ENCODE measurements at places on chromosomes 12 and 14. TPM values are rescaled to one million over a fixed set of nuclear protein-coding genes. Genes with fewer than 3 reads are reported as not detected.

DNA sequence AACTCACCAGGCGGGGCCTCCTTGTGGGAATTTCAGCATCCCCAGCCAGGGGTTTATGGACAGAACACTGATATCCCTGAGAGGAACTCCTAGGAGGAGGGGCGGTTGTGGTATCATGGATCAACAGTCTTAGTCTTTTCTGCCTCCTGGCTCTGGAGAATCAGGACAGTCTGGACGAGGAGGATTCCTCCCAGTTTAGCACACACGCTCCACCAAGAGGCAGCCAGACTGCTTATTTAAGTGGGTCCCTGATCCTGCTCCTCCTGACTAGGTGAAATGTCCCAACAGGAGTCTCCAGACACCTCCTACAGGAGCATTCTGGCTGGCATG is 10.4 kb upstream of the ZNF705A start:
- DNase-seq, result no peak

GRCh38 chr14:50055461-50056228 is 60.7 kb downstream of the VCPKMT start:
- DNase-seq, result no peak

DNA sequence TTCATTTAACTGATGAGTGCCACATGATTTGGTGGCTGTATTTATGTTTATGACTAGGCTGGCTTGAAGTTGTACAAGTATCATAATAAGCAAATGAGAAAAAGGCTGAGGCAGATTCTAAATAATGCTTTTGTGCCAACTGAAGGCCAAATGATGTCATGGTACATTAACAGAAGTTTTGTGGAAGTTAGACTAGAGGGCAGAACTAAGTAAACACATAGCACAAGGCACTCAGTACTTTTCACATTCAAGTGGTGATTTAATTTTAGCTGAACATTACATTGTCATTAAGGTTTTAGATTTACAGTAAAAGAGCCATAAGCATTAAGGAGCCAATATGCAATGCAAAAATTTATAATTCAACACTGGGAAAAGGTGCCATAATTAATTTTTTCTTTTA is 21.1 kb downstream of the PPP1CC start:
- DNase-seq, result no peak

RNFT2 gene
- polyA plus RNA-seq, result 9.7 TPM

DNA sequence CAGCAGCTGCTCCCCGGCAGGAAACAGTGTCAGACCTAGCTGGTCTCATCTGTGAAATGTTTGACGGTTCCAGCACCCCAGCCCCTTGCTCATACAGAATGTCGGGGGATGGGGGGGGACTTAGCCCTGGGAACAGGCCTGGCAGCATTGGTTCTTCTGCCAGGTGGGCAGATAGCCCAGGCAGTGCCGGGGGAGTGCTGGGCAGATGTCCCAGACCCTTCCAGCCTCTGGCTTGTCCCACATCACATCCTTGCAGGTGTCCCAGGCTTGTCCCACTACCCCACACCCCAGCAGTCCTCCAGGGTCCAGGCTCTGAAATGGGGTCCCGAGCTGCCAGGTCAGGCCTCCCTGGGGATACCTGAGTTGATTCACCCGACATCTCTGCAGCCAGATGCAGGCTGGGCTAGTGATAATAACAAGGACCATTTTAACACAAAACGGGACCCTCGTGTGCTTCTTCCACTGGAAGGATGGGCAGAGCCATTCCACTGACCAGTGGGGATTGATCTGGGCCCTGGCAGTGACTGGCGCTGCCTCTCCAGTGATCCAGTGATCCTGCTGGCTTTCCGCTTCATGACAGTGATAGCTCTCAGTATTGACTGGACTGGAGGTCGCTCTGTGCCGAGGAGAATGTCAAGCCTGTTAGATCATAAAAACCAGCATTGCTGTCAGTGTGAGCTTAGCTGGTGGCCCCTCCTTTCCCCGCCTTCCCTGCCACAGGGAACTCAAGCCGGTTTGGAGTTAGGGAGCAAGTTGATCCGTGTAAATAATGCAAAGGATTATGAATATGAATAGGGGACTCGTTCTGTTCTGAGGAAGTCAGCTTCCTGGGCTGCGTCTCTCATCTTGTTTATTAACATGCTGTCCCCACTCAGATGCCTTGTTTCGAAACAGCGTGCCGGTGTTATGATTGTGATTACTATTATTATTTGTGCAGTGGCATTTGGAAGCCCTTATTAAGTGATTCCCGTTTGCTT is 180.6 kb downstream of the AACS start:
- DNase-seq, result no peak

- DNase-seq, result no peak
These were observed 47.7 kb upstream of the ATP2A2 start for GRCh38 chr12:110233212-110233903.

- DNase-seq, result peak; percentile 11
These were observed 108.5 kb upstream of the ESRRB start for GRCh38 chr14:76267322-76268046.

DNA sequence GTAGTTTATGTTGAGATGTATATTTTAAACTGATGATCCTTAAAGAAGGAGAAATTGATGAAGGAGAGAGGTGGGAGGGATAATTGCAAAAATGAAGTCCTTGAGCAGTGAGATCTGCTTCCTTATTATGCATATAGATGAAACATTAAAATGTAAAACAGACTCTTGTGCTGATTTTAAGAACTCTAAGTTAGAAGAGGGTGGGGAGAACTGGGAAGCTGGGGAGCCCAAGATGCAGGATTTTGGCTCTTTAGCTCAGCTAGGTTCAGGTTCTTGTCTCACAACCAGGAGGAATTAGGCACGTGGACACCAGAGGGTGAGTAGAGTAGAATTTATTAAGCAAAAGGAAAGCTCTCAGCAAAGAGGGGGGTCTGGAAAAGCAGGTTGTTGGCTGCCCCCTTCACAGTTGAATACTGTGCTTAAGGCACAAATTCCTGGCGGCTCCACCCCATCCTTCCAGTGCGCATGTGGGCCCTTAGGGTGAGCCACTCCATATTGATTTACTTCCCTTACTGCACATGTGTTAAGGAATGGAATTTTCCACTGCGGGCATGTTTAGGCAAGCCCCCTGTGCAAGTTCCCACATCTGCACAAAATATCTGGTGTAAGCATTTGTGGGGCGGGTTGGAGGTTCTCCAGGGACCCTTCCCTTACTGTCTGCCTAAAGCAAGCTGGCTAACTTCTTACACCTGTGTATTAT is 141.9 kb downstream of the BICD1 start:
- no peak for DNase-seq

DNA sequence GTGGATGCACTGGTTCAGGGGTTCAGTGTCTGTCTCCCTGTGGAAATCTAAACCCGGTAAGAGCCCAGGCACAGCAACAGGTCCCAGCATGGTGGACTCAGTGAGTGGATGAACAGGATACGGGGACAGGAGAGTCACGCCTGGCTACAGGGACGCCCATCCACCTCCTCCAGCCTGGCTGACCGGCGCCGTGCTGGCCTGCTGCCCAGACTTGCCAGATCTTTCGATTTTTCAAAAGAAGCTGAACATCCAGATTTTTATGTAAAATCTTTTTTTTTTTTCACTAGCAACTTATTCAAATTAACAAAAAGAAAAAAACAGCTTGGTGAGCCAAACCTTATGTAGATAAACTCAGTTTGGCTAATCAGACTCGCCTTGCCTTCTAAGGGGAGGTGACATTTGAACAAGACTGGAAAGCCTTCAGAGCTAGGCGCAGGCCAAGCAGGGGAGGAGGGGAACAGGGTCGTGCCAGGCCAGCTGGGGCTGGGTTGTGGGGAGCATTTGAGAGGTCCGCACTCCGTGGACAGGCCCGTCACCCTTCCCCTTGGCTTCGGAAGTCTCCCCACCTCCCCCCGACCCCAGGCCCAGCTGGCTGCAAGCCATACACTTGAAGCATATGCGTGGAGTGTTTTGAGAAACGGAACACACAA is 87.8 kb upstream of the NCOR2 start:
- no peak for DNase-seq

DNA sequence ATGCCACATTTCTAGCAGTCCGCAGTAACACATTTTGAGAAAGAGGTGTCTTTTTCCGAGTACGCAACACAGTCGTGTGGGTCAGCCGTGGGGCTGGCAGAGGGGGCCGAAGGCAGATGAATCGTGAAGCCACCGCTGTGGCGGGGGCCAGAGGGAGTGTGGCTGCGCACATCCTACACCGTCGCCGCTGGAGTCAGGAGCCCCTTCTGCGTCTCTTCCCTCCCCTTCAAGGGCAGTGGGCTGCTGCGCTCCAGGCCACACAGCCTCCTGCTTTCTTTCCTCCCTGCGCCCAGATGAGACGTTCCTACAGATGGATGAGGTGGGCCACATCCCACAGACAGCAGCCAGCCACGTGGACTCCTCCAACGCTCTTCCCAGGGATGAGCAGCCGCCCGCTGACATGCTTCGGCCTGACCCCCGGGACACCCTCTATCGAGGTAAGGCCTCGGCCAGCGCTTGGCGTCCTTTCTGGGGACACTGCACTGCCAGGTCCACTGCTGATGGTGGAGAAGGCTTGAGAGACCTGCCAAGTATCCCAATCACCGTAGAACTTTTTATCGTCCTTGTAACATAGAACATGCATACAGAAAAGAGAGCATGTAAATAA is 89.8 kb downstream of the B4GALNT3 start:
- no peak for DNase-seq

GRCh38 chr14:64760916-64761315 is 56.7 kb downstream of the PLEKHG3 start:
- DNase-seq, result no peak

DNA sequence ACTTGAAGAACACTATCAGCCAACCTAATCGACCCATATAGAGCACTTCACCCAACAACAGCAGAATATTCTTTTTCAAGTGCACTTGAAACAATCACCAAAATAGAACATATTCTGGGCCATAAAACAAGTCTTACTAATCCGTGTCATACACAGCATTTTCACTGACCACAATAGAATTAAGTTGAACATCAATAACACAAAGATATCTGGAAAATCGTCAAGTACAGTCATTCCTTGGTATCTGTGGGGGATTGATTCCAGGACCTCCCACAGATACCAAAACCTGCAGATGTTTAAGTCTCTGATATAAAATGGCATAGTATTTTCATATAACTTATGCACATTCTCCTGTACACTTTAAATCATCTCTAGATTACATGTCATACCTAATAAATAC is 295.7 kb downstream of the BCL11B start:
- DNase-seq, result no peak

GRCh38 chr12:2769866-2770533 is 24.8 kb upstream of the FKBP4 start:
- no peak for DNase-seq

KRT3 gene
- 1.0 TPM for polyA plus RNA-seq

TAS2R19 gene
- 1.6 TPM for polyA plus RNA-seq

DNA sequence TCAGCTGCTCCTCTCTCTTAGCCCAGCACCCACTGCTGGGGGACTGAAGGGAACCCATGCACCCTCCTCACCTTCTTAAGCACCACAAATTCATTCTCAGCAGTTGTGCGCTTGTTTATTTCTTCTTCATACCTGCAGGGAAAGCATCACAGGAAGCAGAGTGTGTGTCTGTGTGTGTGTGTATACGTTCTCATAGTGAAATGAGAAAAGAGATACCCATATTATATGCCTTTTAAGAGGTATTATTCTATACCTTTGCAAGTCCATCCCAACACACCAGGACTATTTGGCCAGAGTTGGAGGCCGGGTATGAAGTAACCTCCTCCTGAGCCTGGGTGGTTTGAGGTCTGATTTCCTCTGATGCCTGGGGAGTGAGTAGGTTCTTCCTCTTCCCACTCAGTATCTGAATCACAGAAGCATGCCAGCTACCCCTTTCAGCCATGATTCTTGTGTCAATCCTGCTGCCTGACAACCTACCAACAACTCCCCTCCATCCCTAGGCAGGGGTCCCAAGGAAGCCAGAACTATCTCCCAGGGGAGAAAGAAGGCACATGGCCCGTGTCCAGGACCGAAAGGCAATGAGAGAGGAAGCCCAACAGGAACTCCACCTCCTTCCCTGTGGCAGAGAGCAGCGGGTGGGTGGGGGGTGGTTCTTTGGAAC is 3.0 kb downstream of the KRT73 start:
- no peak for DNase-seq

NGB gene
- 0.41 TPM for polyA plus RNA-seq

Data from thymus (tissue), 14 donors.